ENCODE measurements at places on chromosomes 3 and 15. TPM values are rescaled to one million over a fixed set of nuclear protein-coding genes. Genes with fewer than 3 reads are reported as not detected.

Gene TGM4
- total RNA-seq, result not detected

DNA sequence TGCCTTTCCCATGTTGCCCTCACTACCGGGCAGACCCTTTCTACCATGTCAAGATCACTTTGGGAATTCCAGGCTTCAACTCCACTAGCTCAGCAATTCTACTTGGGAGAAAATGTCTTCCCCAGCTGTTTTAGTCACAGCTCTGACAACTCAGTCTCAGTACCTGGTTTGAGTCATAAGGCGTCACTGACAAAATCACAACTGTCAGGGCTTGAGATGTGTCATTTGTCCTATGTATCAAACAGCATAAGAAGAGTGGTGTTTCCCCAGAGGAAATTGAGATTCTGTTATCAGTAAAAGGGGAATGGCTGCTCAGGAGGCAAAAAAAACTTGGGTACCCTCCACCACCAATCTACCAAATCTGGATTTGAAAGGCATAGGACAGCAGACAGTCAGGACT, 594.9 kb upstream of the SUCLG2 start:
- DNase-seq, result no peak

GRCh38 chr3:31433679-31433992, 99.1 kb upstream of the STT3B start:
- no peak for DNase-seq

Gene GXYLT2
- total RNA-seq, result 140 TPM

Gene CTDSPL2
- total RNA-seq, result 41.7 TPM

DNA sequence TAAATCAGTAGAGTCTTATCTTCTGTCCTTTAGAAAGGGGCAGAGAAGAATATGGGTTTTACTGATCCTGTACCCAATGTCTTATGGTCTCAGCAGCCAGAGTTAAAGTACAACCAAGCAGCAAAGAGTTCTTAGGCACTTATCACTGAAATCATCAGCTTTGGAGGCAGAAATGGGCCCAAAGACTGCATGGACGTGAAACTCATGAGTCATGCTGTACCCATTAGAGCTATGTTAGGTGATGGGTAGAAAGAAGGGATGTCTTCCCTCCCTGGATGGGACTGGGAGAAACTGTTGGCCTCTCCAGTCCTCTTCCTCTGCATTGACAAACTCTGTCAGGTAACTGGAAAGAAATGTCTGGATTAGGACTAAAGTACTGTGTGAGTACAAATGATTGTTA, 63.4 kb downstream of the EOMES start:
- DNase-seq, result no peak

DNA sequence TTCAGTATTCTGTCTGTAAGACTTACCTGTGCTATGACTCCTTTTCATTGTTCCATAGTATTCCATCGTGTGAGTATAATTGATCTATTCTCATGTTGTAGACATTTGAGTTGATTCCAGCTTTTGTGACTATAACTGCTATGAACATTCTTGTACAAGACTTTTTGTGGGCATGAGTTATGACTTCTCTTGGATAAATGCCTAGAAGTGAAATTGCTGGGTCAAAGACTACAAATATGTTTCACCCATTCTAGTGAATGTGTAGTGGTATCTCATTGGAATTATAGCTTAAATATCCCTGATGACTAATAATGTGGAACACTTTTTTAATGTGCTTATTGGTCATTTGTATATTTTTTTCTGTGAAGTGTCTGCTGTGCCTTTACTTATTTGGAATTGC, 27.6 kb upstream of the NPHP3 start:
- no peak for DNase-seq
